ENCODE measurements at places on chromosomes 12 and 14.

DNA sequence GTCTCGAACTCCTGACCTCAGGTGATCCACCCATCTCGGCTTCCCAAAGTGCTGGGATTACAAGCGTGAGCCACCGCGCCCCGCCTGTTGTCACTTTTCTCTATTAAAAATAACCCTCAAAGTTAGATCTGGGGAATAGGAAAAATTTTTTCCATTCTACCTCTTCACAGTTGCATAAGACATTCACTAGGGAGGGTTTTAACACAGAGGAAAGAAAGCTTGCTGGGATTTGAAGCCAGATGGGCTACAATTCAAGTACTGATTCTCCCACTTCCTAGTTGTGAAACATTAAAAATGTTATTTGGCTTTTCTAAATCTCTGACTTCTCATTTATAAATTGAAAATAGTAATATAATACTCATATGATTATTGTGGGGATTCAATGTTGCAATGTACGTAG is 23.3 kb upstream of the SLC15A5 start:
- DNase-seq: no peak

- DNase-seq: no peak
These were observed 174.8 kb downstream of the PELI2 start for GRCh38 chr14:56292970-56293369.

DNA sequence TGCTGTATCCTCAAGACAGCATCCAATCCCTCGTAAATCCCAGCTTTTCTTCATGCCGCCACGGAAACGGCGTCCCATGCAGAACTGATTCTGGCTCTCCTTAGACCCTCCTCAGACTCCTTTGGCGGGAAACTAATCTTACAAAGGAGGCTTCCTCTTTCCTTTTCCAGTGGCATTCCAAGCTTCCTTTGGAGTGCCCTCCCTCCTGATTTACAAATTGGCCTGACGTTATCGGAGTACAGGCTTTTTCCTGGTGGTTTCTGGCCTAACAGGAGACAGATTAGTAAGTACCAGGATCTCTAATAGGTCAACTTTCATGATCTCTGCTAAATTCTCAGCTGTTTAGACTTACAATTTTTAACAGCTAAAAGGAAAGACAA is 1.3 kb upstream of the ZDHHC17 start:
- DNase-seq: peak; percentile 91

GRCh38 chr12:100427078-100427477 is 46.6 kb upstream of the NR1H4 start:
- no peak for DNase-seq

- DNase-seq: no peak
These were observed 18.9 kb downstream of the ABCB9 start for GRCh38 chr12:122947352-122947792.

GRCh38 chr12:76713986-76714385 is 49.9 kb upstream of the ZDHHC17 start:
- DNase-seq: no peak

GRCh38 chr12:121669521-121669900 is at the start of gene MORN3:
MORN3 (minus strand) TSS chr12:121669654; CDS start chr12:121669483, 171 bp downstream.
- DNase-seq: peak; percentile 62

DNA sequence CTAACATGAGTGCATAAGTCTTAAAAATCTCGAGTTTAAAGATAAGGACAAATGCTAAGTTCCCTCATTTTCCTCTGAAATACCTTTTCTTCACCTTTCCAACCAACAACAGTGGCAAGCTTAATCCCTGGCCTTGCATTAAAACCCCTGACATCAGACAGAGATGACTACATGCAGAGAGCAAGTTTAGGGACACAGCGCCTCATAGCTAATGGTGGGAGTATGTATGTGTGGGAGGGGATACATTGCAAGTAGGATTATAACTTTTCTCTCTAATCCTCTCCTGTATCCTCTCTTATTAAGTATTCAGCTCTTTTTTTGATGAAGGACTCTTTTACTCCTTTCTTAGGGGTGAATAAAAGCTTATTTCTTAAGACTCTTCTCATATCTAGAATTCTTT is 547.1 kb downstream of the CCER1 start:
- DNase-seq: no peak

DNA sequence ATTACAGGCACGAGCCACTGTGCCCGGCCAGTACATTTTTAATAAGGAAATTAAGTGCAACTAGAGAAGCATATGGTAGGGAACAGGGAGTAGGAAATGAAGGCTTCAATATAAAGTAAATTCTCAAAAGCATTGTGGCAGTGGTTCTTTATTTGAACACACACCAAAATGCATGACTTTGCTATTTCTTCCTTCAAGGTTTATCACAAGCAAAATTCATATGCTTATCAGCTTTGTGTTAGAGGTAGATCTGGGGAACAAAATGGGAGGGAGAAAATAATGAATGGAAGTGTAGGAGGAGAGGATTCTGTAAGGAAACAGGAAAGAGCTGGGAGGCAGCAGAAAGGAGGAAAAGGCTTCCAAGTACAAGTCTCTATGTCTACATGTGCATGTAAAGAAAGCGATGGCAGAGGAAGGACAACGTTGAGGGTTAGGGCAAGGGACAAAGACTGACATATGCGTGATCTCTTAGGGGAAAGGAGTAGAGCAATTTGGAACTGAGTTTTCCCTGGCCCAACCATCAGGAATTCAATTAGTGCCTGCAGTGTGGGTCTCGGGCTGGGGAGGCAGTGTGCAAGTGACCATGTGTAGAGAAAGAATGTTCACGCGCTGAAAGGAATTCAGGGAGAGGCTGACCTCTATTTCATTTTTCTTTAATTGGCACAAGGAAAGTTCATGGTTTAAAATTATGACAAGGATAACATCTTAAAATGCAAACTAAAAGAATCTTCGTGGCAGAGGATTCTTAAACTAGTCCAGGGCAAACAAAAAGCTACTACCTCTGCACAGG is 22.9 kb upstream of the RASSF8 start:
- DNase-seq: no peak

- no peak for DNase-seq
These were observed 234.4 kb upstream of the CLEC14A start for GRCh38 chr14:38490273-38490672.

DNA sequence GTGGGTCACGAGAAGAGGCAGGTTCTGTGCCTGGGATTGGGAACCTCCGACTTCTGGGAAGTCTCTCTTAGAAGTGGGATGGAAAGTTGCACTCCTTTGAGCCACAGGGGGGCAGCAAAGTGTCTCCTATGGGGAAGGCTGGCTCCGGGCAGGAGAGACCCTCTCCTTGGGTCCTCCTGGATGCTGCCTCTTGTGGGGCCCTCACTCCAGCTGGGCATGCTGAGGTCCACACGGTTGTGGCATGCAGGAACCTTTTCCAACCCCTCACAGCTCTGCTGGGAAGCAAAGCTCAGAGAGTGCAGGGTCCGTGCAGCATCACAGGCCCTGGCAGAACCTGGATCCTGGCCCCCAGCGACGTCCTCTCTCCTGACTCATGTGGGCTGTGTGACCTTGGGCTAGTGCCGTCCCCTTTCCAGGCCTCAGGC is 17.4 kb downstream of the SDSL start:
- DNase-seq: peak; percentile 84

GRCh38 chr12:113445544-113446171 is 23.5 kb downstream of the SDSL start:
- DNase-seq: no peak

- peak; percentile 9 for DNase-seq
These were observed 1.2 kb downstream of the NOS1 start for GRCh38 chr12:117360222-117360550.

Measured in ELF-1 (cell line).